ENCODE measurements at places on chromosomes 12 and 14. TPM values are rescaled to one million over a fixed set of nuclear protein-coding genes. Genes with fewer than 3 reads are reported as not detected.

DNA sequence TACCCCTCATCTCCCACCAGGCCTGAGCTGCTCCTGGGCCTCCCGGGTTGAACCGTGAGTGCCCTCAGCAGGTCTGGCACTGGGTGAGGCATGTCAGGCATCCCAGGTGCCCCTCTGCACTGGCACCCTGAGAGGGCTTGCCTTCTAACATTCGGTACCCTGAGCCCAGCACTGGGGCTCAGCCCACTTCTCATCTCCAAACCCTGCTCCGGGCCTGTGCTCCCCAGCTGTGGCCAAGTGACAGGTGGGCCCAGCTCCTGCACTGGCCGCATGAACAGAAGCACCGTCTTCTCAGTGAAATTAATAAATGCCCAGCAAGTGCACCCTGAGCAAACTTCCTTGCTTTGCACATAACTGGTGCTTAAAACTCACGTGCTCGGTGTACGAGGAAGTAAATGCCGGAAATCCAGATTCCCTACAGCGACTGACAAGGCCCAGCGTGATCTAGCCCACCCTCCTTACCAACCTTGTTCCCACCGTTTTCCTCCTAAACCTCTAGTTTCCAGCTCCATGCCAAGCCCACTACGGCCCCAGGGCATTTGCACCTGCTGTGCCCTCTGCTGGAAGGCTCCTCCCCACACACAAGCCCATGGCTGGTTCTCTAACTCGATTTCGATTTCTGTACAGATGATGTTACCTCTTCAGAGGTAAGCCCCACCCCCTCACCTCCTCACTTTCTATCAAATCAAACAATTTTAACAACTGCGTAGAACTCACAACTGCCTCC is 115.2 kb upstream of the NCOR2 start:
- DNase-seq = no peak
- H3K27me3 ChIP-seq = peaks cover 1% of the 10 kb centered on the region
- H3K27ac ChIP-seq = no peak overlapping the region
- peaks cover 27% of the 10 kb centered on the region for H3K4me1 ChIP-seq

- no peaks in the 10 kb centered on the region for H3K4me1 ChIP-seq
- no peaks in the 10 kb centered on the region for H3K36me3 ChIP-seq
- peaks cover 18% of the 10 kb centered on the region for H3K27me3 ChIP-seq
- no peak overlapping the region for H3K27ac ChIP-seq
- no peak overlapping the region for H3K4me3 ChIP-seq
- DNase-seq = no peak
Observed at GRCh38 chr14:101083564-101084435, 180.3 kb upstream of the RTL1 start.

- no peak overlapping the region for H3K27ac ChIP-seq
- no peaks in the 10 kb centered on the region for H3K4me1 ChIP-seq
- H3K27me3 ChIP-seq = no peaks in the 10 kb centered on the region
Observed at GRCh38 chr12:162467-163307, 51.3 kb downstream of the SLC6A12 start.

GRCh38 chr14:20617138-20618003 is 24.1 kb downstream of the OR6S1 start:
- no peak overlapping the region for H3K4me3 ChIP-seq
- no peaks in the 10 kb centered on the region for H3K36me3 ChIP-seq
- no peak overlapping the region for H3K27ac ChIP-seq
- no peak for DNase-seq

DNA sequence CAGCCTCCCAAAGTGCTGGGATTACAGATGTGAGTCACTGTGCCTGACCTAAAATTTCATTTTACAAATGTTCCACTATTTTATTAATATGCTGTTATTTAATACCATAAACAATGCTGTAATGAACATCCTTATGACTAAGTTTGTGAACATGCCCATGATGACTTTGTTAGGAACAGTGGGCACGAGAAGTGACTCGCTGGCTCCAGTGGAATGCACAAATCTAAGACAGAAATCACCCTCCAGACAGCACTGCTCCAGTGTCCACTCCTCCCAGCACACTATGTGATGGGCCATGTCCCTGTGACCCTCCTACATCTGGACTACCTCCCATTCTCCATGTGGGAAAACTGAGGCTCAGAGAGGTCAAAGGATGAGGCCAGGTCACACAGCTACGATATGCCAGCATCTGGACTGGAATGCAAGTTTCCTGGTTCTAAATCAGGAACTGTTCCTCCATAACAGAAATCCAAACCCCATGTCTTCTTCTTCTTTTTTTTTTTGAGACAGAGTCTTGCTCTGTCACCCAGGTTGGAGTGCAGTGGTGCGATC is 57.9 kb downstream of the GPR68 start:
- no peaks in the 10 kb centered on the region for H3K4me1 ChIP-seq
- no peak for DNase-seq
- no peak overlapping the region for H3K4me3 ChIP-seq
- H3K27me3 ChIP-seq = no peaks in the 10 kb centered on the region

DNA sequence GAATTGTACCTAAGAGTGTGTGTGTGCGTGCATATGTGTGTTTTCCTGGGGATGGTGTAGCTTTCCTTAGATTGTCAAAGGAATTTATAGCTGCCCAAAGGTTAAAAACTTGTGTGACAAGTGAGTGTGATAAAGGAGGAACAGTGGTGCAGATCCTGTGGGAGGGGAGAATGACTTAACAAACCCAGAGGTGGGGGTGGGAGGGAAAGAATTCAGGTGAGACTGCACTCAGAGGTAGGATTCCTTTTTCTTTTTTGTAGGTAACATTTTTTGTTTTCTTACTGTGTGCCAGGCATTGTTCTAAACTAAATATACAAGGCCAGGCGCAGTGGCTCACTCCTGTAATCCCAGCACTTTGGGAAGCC is 45.3 kb upstream of the SINHCAF start:
- no peak overlapping the region for H3K4me3 ChIP-seq
- no peaks in the 10 kb centered on the region for H3K27me3 ChIP-seq
- no peak for DNase-seq
- no peaks in the 10 kb centered on the region for H3K36me3 ChIP-seq
- H3K4me1 ChIP-seq = no peaks in the 10 kb centered on the region
- no peak overlapping the region for H3K27ac ChIP-seq

GRCh38 chr12:124179936-124180607 is 114.8 kb upstream of the RFLNA start:
- H3K4me1 ChIP-seq = no peaks in the 10 kb centered on the region
- DNase-seq = no peak
- peaks cover 6% of the 10 kb centered on the region for H3K27me3 ChIP-seq
- H3K4me3 ChIP-seq = no peak overlapping the region

- no peaks in the 10 kb centered on the region for H3K36me3 ChIP-seq
- DNase-seq = no peak
- H3K4me3 ChIP-seq = no peak overlapping the region
- H3K27ac ChIP-seq = no peak overlapping the region
- H3K27me3 ChIP-seq = no peaks in the 10 kb centered on the region
Observed at GRCh38 chr14:34436960-34437728, 24.9 kb downstream of the SPTSSA start.

GRCh38 chr12:107115119-107115518 is 21.8 kb upstream of the CRY1 start:
- no peak overlapping the region for H3K4me3 ChIP-seq
- H3K27ac ChIP-seq = no peak overlapping the region
- no peaks in the 10 kb centered on the region for H3K4me1 ChIP-seq
- DNase-seq = no peak

DNA sequence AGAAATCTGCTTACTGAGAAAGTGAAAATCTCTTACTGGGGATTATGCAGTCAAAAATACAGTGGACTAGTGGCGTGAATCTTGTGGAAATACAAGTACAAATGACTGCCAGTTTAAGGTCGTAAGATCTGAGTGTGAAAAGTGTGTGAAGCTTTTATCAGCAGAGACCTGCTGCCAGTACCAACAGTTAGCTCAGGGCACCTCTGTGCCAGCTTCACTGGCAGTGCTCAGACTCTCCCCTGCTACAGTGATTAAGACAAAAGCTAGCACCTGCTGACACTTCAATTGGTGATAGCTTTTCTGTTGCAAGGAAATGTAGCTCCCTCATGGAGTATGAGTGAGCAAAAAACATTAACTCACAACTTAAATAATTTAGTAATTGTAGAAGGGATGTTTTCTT is 185.1 kb downstream of the ANO6 start:
- no peak overlapping the region for H3K4me3 ChIP-seq
- H3K36me3 ChIP-seq = peaks cover 24% of the 10 kb centered on the region
- no peaks in the 10 kb centered on the region for H3K27me3 ChIP-seq
- H3K27ac ChIP-seq = no peak overlapping the region
- H3K4me1 ChIP-seq = no peaks in the 10 kb centered on the region
- DNase-seq = no peak

GRCh38 chr14:93564918-93565317 is 134.2 kb downstream of the UNC79 start:
- H3K27ac ChIP-seq = no peak overlapping the region
- no peak overlapping the region for H3K4me3 ChIP-seq
- H3K4me1 ChIP-seq = no peaks in the 10 kb centered on the region

- no peak overlapping the region for H3K4me3 ChIP-seq
- no peak for DNase-seq
- H3K27ac ChIP-seq = no peak overlapping the region
- no peaks in the 10 kb centered on the region for H3K36me3 ChIP-seq
Observed at GRCh38 chr12:52518574-52519386, 1.4 kb downstream of the KRT5 start.

GRCh38 chr14:91128699-91129098 is 14.8 kb downstream of the DGLUCY start:
- no peaks in the 10 kb centered on the region for H3K27me3 ChIP-seq
- H3K36me3 ChIP-seq = peaks cover 37% of the 10 kb centered on the region
- H3K4me3 ChIP-seq = no peak overlapping the region
- no peak for DNase-seq

- H3K27ac ChIP-seq = no peak overlapping the region
- no peaks in the 10 kb centered on the region for H3K36me3 ChIP-seq
- no peaks in the 10 kb centered on the region for H3K27me3 ChIP-seq
- H3K4me1 ChIP-seq = no peaks in the 10 kb centered on the region
Observed at GRCh38 chr12:39012870-39013269, 107.5 kb upstream of the CPNE8 start.

DNA sequence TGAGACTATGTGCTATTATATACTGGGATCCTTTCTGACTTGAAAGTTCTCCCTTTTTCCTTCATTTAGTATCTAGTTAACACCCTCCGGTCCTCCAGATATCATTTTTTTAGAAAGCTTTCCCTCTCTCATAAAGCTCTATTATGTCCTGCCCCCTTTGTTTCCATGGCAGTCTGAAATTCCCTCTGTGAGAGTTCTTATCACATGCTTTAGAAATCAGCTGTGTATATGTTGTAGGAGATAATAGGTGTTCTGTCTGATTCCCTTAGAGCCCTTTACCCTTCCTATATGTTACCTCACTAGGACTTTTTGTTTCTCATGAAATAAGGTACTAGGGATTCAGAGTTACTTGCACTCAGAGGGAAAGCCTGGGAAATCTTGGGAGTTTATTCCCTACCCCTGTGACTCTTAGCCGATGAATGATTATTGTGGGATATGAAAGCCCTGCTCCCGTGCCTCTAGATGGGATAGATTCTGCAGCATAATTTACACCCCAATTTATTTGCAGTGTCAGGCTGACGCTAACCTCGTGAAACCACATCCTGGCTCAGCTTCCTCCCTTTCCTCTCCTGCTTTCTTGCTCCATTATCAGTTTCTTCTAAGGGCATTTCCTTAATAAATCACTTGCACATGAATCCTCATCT is 448.4 kb downstream of the MDGA2 start:
- H3K27me3 ChIP-seq = no peaks in the 10 kb centered on the region
- no peak overlapping the region for H3K4me3 ChIP-seq

DNA sequence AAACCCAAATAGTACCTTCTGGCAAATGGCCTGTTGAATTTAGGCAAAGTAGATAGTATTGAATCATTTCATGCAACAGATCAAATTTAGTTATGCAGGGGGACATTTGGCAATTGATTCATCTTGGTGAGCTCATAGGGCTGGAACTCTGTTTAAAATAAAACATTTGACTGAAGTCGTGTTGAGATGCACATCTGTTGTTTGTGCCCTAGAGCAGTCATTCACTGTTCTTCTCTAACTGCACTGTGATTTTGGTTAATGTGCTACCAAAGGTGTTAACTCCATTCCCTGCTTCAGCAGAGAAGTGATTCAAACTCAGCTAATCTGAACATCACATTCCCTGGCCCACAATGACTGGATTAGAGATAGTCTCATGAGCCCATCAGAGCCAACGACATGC is 44.0 kb upstream of the CSRP2 start:
- no peak for DNase-seq
- H3K36me3 ChIP-seq = no peaks in the 10 kb centered on the region
- H3K27ac ChIP-seq = no peak overlapping the region
- H3K4me1 ChIP-seq = no peaks in the 10 kb centered on the region
- H3K4me3 ChIP-seq = no peak overlapping the region
- peaks cover 2% of the 10 kb centered on the region for H3K27me3 ChIP-seq

DNA sequence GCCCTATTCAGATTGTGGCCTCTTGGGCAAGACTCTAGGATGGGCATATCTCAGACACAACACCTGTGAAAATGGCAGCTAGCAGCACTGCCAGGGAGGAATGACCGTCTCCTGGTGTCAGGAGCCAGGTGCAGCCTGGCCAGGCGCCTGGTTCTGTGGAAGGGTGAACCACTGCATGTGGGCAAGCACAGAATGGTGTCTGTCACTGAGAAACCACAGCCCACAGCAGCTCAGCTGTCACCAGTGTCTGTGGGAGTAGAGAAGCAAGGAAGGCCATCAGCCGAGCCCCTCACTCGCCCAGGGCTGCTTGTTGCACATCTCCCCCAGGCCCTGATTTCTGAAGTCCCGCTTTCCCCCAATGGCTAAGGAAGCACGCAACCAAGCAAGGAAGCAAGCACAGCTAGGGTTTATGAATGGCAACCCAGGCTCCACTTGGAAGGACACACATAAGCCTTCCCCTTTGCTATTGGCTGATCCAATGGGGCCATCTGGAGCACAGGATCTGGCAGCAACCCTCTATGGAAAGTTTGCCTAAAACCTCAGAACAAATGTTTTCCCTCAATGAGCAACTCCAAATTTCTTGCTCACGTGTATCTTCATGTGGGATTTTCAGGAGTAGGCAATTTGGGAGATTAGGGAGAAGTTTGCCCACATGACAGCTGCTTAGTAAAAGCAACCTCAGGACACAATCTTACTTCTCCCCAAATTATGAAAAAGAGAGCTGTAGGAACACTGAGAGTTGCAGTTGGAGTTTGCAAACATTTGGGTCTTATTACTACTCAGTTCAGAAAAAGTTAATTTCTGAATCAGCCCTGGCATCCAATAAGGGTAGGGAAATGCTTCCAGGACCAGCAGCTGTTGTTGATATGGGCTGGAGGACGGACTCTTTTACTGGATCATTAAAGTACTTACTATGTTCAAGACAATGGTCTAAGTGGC is 44.7 kb downstream of the GPHB5 start:
- no peak overlapping the region for H3K4me3 ChIP-seq
- no peak overlapping the region for H3K27ac ChIP-seq
- H3K36me3 ChIP-seq = no peaks in the 10 kb centered on the region

KCNMB4 gene
- 1.5 TPM for total RNA-seq

SLC6A15 gene
- 0.12 TPM for total RNA-seq

Measured in activated CD4-positive, alpha-beta memory T cell treated with anti-CD3 and anti-CD28 coated beads for 36 hours (primary cell).